ENCODE measurements at places on chromosomes 4 and X. TPM values are rescaled to one million over a fixed set of nuclear protein-coding genes. Genes with fewer than 3 reads are reported as not detected.

The TRIM61 gene
- 2.8 TPM for total RNA-seq

The CLGN gene
- 3.4 TPM for total RNA-seq

The FAM53A gene
- 5.2 TPM for total RNA-seq

The PROM1 gene
- 56.8 TPM for total RNA-seq

The NUDT10 gene
- 17.7 TPM for total RNA-seq

Measured in WTC11 (cell line).